ENCODE measurements at places on chromosomes 6 and 20. TPM values are rescaled to one million over a fixed set of nuclear protein-coding genes. Genes with fewer than 3 reads are reported as not detected.

- DNase-seq: no peak
These were observed 234.1 kb upstream of the ZFP64 start for GRCh38 chr20:52425701-52426100.

DNA sequence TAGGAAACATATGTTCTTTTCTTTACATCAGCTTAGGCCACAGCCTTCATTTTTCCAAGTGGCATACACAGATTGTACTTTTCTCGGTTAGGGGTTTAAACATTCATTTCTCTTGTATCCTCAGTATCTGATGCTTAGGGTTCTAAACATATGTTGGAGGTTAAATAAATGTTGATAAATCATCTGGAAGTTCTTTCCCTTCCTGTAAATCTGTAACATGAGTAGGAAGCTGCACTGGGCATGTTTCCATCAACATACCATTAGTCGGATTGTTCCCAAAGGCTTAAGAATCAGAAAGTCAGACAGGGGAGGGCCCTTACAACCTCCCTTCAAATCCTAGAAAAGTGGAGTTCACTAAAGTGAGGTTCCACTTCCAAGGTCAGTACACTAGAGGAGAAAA, 54.8 kb upstream of the BCLAF1 start:
- DNase-seq: peak; percentile 73

DNA sequence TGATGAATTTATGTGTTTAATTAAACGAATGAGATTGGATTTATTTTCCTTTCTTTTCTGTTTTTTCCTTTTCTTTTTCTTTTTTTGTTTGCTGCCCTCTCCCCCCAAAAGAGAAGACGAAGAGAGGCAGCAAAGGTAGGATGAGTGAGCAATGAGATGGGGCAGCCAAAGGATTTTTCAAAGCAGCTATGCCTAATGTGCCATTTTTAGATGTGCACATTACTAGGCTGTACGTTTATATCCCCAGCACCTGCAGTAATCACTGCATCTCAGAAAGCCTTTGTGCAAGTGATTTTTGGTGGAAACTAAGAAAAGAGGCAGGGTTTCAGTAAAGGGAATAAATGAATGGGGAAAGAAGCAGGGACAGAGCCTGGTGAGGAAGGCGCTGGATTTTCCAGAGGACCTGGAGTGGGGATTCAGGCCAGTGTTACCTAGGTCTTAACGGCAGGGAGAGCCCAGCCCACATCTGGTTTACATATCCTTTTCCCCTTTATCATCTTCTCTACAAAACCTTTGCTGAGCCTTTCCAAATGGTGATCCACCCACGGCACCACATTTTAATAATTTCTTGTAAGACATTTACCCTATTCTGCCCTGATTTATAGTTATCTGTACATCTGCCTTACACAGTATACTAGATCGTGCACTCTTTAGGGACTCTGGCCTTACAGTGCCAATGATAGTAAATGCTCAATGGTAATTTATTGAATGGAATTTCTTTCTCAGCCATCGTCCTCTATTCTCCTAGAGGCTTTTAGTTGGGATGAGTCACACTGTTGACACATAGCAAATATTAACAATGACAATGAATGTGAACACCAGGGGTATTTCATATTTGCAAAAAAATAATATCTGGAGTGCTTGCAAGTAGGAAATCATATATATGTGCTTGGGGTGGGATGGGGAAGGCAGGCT, 38.3 kb upstream of the ATXN1 start:
- DNase-seq: peak; percentile 14

DNA sequence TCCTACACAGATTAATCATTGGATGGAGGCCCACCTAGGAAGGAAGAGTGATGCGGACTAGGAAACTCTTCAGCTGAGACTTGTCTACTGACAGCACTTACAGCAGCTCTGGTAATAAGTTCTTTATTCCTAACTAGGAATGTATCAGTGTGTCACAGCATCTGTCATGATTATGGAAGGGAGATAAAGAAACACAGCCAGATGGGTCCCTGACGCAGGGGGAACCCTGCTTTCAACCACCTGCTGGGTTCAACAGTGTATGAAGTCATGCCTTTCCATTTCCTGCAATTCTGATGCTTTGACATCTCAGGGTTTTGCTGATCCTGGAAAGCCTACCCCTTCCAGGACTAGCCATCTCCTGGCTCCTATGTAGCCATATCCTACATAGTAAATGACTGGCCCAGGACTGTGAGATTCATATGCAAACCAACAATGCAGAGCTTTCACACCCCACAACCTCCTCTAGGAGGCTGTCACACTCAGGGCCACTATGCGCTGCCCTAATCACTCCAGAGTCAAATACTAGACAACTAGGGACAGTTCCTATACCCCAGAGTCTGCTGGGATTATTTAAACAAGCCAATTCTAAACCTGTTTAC, 29.0 kb upstream of the MANEA start:
- no peak for DNase-seq

DNA sequence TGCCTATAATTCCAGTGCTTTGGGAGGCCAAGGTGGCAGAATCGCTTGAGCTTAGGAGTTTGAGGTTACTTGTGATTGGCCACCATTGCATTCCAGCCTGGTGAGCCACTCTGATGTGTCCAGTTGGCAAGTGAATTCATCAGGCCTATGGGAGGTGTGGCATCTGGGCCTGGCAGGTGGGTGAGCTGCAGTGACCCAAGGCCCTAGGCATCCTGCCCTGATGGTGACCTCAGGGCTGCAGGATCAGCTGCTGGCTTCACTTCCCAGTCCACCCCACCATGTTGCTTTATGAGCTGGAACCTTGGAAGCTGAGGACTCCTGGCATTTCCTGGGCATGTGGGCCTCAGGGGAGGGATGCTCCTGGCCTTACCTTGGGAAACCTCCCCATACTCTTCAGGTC, 20.5 kb downstream of the RSPH9 start:
- peak; percentile 16 for DNase-seq

- DNase-seq: peak; percentile 3
These were observed 625.5 kb downstream of the CDH26 start for GRCh38 chr20:60583741-60584140.

- no peak for DNase-seq
These were observed 463 bp upstream of the HLA-DMB start for GRCh38 chr6:32941214-32941768.

- no peak for DNase-seq
These were observed 4.6 kb downstream of the SDC4 start for GRCh38 chr20:45343532-45344167.

GRCh38 chr6:6546318-6547109, 42.0 kb upstream of the LY86 start:
- peak; percentile 17 for DNase-seq

GRCh38 chr20:41147767-41148191, 10.4 kb downstream of the PLCG1 start:
- DNase-seq: no peak

DNA sequence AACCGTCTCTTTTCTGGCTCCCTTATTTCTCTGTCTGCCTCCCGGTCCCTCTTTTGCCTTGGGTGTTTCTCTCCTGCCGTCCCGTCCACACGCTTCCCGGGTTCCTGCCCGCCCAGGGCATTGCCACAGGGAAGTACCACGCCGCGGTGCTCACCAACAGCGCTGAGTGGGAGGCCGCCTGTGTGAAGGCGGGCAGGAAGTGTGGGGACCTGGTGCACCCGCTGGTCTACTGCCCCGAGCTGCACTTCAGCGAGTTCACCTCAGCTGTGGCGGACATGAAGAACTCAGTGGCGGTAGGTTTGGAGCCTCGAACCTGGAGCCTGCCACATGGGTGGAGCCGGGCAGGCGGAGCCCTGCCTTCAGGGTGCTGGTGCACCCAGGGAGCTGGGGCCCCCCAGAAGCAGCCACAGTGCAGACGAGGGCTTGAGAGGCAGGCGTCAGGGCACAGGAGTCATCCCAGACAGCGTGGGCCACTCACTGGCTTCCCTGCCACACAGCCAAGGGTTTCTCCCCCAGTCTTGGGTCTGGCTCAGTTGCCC, 21.3 kb downstream of the NPEPL1 start:
- no peak for DNase-seq

NKX2-2 gene
- not detected for total RNA-seq

ATP6V1G2 gene
- total RNA-seq: 3.4 TPM

CLPSL2 gene
- not detected for total RNA-seq

UBD gene
- 13.2 TPM for total RNA-seq

CAP2 gene
- 49.1 TPM for total RNA-seq

ANKRD66 gene
- total RNA-seq: not detected

TINAG gene
- not detected for total RNA-seq

Measured in astrocyte (in vitro differentiated cells and primary cell).